SK-N-DZ (cell line): ENCODE measurements at places on chromosomes 5 and 9.

GRCh38 chr9:135797507-135798262, 95.7 kb downstream of the KCNT1 start:
- DNase-seq, result peak; percentile 53

DNA sequence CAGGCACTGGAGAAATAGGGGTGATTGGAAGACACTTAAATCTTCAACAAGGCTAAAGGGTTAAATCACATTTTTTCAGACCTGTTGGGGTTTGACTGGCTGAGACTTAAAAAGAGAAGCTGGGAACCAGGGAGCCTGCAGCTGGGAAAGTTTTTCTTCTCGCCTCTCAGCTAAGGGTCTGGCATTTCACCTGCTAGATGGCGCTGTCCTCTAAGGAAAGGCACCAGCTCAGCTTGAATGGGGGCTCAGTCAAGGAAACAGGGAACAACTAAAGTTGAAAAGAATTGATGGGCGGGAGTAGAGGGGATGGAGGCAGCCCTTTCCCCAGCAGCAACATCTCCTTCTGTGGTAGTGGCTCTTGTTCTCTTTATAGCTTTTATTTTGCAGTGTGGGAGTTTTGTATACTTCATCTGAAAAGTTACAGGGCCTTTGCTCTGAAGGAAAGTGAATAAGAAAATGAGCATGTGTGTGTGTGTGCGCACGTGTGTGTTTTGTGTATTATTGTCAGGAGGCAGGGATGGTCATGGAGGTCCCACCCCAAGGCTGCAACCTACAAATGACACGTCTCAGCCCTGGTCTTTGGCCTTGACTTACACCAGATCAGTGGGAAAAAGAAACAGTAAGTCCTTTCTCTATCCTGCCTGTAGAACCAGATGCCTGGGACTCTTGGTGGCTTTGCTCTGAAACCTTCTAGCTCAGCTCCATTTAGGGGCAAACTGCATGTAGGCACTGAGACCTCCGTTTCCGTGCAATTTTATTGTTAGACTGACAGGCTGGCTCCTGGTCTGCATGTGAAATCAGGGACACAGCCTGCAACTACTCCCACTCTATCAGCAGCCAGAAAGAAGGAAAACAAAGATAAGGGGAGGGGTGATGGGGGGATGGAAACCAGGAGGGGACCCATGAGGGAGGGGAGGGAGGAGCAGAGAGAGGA, 316.2 kb upstream of the CLINT1 start:
- DNase-seq, result peak; percentile 88

- DNase-seq, result no peak
Measured at GRCh38 chr5:5103245-5103644, 36.9 kb upstream of the ADAMTS16 start.

- DNase-seq, result no peak
Measured at GRCh38 chr9:20426019-20426418, 196.3 kb downstream of the MLLT3 start.

GRCh38 chr9:34992376-34992951, 2.9 kb downstream of the DNAJB5 start:
- DNase-seq, result no peak

DNA sequence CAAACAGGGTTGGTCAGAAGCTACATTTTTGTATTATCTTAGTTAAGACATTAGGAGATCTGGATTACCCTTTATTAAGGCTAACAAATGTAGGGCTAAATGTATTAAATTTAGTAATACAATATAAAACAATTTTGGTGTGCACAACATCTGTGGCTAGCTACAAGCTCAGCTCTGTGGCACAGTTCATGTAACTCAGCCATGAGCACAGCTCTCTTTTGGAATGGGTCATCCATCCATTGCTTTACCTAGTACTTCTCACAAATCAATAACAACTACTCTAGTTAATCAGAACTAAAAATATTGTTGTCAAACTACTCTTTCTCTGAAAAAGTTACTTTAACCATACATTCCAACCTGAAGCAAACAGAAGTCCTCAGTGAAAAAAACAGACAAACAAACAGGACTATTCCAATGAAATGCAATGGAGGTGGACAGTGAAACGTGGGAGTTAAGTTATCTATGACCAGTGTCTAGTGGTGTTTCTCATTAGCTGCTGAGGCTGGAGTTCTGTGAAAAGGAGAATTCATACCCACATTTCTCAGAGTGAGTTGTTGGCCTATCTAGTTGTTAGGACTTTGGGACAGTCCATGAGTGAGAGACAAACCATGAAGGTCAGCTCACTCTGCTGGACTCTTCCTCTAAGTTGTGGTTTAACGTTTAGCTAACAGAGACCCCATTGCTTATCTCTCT, 55.1 kb downstream of the PIP5K1B start:
- no peak for DNase-seq

- DNase-seq, result no peak
Measured at GRCh38 chr5:153959134-153959957, 79.4 kb downstream of the FAM114A2 start.

DNA sequence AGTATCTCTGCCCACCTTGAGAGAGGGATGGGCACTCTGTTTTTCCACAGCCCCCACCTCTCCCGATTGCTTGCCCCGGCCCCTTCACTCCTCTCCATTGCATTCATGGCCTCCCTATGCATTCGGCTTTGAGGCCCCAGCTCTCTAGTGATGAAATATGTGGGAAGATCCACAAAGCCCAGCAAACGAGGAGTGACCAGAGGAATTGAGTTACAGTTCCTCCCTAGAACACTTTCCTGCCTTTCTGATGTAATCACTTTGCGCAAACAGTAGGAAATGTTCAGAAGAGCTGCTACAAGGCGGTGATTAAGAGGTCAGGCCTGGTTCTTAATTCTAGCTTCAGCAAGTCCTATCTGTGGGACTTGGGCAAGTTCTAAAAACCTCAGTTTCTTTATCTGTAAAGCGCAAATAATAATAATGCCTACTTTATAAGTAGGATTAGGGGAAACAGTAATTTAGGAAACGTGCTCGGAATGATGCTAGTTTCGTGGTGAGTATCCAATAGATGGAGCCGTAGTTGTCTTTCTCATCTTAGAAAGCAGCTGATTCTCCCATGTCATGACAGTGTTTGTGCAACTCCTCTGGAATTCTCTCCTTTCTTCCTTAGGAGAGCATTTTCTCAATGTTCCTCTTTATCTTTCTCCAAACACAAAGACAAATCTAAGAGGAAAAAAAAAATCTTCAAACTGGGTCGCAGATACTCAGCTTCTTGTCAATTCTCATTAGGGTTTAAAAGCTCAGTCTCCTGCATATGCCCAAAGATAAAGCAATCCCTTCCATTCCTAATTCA, 99.5 kb upstream of the MSX2 start:
- DNase-seq, result no peak
